ENCODE measurements at places on chromosomes 2 and 18.
A peak's percentile ranks its signal among the peaks of the same experiment; 100 is the strongest.

DNA sequence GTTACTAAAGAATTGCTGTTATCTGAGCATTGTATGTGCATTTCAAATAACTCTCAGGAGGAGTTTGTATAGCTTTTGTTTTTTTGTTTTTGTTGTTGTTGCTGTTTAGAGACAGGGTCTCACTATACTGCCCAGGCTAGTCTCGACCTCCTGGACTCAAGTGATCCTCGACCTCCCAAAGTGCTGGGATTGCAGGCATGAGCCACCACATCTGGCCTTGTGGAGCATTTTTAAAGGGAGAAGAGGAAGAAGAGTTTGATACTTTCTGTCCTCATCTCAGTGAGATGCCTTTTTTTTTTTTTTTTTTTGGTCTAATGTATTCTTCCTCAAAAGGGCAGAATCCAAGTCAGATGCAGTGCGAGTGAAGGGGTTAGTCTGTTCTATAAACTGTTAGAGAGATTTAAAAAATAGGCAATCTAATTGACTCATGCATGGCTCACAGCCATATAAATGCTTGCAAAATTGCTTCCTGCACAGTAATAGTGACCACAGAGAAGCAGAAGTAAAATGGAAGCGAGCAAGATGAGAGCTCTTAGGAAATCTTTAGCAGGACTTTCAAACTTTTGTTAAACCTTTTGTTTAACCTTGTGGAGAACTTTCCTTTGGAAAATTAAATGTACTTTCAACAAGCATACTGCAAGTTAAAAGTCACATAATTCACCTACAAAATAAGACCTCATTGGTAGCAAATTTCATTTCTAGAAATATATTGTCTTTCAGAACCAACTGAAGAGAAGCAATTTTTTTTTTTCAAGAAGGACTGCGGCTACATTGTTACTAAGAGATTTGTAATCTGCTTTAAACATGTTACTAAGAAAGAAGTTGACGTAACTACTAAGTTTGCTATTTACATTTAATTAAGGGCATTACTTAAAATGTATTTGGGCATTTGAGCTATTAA lies 52.3 kb upstream of the ROCK1 start:
- peak; percentile 93 for DNase-seq

DNA sequence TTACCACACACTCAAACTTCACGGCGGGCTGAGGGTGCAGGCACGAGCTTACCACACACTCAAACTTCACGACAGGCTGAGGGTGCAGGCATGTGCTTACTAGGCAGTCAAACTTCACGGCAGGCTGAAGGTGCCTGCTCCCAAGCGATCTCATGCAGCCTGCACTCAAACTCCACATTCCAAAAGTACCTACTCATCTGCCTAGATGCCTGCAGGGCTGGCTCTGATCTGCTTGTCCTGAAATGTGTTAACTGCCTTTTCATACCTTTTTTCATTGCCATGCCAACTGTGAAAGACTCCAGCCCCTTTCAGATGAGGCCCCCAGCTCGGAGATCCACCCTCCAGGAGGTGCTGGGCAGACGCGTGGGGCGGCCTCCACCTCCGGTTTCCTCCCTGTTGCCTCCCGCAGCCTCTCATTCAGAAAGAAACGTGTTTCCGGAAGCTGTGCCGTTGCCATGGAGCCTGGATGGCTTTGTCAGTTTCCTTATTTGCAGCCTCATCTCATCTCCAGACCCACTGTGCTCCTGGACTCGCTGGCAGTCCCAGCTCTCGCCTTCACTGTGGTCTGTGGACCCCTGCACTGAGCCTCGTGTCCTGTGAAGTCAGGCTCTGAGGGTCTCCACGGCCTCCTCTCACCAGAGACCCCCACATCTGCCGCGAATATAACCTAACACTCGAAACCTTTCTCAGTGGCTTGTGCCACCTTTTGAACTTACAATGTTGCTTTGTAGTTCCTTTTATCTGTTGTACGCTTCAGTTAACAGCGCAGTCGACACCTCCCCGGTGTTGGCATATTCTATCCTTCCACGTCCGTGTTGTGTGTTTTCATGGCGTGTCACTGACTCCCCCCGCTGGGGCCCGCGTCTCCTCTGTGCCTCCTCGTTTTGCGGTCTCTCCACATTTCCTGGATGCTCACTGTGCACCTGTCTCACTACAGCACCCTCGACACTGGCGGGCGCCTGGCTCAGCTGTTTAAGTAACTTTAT lies 106.1 kb upstream of the ALKAL2 start:
- peak; percentile 92 for DNase-seq

DNA sequence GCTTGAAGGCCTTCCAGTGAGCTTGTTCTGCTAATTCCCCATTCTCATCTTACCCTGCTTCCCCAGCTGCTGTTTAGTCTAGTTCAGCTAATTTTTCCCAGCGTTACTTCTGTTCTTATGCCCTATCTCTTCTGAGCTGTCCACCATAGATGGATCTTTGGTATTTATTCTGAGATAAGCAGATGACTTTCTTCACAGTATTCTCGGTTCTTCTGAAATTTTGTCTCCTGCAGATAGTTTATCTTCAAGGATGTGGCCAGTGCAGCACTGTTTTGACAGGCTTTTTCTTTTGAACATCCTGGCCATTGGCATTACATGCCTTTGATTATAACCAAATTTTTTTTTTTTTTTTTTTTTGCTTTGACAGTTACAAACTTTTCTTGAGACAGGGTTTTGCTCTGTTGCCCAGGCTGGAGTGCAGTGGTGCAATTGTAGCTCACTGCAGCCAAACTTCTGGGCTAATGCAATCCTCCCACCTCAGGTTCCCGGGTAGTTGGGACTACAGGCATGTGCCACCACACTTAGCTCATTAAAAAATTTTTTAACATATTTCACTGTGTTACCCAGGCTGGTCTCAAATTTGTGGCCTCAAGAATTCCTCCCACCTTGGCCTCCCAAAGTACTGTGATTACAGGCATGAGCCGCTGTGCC lies 134.2 kb downstream of the WDSUB1 start:
- DNase-seq = no peak

GRCh38 chr2:72533765-72534164 lies 292.1 kb downstream of the EXOC6B start:
- DNase-seq = no peak

- no peak for DNase-seq
Observed at GRCh38 chr2:30512243-30512886, 65.3 kb downstream of the LCLAT1 start.

GRCh38 chr2:229169751-229170150 lies 101.3 kb downstream of the PID1 start:
- DNase-seq = no peak

DNA sequence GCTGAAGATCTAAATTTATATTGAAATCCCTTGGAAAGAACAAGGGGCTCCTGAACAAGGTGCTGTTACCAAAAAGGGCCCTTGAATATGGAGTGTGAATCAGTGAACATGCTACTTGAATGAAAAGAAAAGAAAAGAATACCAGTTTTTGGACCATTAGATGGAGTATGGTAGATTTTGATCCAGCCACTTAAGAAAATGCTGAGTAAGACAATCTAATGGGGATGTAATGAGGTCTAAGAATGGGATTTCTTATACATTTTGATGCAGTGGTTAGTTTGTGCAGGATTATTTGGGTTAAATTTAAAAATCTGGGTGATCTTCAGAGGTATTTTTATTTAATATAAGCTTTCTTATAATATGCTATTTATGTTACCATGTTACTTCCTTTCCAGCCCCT lies 2003.0 kb upstream of the LRRTM1 start:
- no peak for DNase-seq

DNA sequence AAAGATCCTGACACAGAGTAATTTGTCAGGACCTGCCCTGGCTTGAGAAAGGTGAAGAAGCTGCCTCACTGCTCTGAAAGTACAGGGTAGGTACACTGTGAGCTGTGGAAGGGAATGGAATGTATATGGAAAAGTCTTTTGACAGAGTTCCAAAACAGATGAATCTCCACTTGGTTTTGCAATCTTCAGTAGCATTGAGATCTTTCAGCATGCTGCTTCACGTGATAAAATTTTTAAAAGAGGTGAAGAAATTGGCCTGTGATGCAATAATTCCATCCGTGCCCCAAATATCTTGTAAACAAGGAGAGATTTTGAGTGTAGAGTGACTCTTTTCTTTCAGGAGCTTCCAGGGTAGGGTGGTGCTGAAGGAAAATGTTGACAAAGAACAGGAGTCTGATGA lies 123.1 kb downstream of the OSR1 start:
- no peak for DNase-seq

DNA sequence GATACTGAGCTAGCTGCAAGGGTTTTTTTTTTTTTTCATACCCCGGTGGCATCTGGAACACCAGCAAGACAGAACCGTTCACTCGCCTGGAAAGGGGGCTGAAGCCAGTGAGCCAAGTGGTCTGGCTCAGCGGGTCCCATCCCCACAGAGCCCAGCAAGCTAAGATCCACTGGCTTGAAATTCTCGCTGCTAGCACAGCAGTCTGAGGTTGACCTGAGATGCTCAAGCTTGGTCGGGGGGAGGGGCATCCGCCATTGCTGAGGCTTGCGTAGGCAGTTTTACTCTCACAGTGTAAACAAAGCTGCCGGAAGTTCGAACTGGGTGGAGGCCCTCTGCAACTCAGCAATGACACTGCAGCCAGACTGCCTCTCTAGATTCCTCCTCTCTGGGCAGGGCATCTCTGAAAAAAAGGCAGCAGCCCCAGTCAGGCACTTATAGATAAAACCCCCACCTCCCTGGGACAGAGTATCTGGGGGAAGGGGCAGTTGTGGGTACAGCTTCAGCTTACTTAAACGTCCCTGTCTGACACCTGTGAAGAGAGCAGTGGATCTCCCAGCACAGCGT lies 5.1 kb upstream of the MIB1 start:
- no peak for DNase-seq

DNA sequence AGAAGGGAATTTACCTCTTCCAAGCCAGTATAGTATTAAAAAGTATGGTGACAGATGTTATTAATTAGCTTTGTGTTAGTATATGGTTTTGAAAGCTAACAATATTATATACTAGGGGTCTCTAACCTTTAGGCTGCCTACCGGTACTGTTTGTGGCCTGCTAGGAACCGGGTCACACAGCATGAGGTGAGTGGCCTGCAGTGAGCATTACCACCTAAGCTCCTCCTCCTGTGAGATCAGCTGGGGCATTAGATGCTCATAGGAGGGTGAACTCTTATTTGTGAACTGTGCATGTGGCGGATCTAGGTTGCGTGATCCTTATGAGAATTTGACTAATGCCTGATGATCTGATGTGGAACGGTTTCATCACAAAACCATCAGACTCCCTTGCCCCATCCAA lies 583.4 kb upstream of the CDH2 start:
- DNase-seq = no peak

Measured in Kasumi-1 (cell line).